ENCODE measurements at places on chromosomes 11 and 22.

GRCh38 chr22:36955691-36956090 is 42.3 kb downstream of the CSF2RB start:
- no peak for DNase-seq

DNA sequence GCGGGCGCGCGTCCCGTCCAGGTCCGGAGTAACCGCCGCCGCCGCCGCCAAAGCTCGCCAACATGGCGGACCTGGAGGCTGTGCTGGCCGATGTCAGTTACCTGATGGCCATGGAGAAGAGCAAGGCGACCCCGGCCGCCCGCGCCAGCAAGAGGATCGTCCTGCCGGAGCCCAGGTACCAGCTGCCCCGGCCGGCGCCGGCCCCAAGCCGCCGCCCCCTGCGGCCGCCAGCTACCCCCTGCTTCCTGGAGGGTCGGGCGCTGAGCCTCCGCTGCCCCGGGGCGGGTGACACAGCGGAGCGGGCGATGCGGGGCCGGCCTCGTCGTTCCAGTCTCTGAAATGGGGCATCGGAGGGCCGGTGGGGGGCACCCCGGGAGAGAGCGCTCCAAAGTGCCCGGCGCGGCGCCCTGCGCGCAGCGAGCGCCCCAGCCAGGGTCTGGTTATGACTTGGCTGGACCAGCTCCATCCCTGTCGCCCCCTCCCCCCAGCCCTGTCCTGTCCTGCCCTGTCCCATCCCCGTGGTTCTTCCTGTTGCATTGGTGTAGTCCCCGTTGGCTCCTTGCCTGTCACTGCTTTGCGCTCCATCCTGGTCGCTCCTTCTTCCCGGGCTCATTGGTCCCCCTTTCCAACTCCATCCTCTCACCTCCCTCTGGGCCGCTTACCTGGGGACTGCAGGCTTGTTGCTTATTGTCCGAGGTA is 653 bp downstream of the GRK3 start:
- no peak for DNase-seq

- no peak for DNase-seq
Observed at GRCh38 chr22:39055658-39056057, 15.0 kb downstream of the APOBEC3F start.

DNA sequence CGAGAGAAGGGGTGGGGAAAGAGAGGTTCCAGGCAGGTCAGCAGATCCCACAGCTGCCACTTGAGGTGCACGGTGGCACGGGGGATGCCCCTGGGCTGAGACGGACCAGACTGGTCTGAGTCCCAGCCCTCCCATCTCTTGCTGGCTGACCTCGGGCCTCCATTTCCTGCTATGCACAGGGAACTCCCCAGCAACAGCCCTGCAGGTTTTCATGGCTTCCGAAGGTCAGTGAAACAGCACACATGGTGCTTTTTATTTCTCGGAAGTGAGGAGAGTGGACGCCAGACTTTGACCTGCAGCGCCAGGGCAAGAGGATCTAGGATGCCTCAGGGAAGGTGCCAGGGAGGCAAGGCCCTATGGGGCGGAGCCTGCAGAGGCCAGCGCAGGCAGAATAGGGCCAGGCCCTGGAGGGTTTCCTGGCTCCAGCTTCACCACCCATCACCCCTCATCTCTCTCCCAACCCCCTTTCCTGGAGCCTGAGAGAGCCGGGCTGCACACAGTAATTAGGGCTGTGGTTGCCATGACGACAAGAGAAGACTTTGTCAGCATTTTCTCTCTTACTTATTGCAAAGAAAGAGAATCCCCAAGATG is 29.5 kb downstream of the SLC22A12 start:
- peak; percentile 85 for DNase-seq

- peak; percentile 47 for DNase-seq
Observed at GRCh38 chr11:8870411-8871170, 40.4 kb upstream of the AKIP1 start.

DNA sequence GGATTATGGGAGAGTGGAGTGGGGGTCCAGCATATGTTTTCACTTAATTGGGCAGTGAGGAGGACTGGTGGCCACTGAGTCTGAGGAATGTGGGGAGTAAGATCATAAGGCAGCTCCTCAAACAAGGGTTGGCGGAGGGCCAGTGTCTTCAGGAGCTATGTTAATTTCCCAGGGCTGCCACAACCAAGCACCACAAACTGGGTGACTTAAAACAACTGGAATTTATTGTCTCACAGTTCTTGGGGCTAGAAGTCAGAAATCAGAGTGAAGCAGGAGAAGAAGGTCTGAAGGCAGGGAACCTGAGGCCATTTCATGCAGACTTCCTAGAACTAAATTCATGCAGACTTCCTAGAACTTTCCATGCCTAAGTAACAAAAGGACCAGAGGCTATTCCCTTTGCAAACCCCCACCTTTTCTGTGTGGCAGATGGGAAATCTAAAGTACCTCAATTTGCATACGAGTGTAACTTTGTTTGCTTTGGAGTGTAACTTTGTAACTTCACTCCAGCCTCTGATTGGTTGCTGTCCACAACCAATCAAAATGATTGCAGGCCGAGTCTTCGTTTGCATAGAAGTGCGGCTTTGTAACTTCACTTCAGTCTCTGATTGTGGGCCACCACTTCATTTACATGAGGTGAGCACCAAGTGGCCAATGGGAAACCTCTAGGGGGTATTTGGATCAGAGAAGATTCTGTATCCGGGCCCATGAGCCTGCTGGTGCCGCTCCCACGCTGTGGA is 50.5 kb upstream of the ZBED5 start:
- DNase-seq, result no peak

GRCh38 chr11:10678101-10678500 is 15.5 kb downstream of the IRAG1 start:
- no peak for DNase-seq

GRCh38 chr22:32043391-32043790 is 330 bp downstream of the SLC5A1 start:
- no peak for DNase-seq

DNA sequence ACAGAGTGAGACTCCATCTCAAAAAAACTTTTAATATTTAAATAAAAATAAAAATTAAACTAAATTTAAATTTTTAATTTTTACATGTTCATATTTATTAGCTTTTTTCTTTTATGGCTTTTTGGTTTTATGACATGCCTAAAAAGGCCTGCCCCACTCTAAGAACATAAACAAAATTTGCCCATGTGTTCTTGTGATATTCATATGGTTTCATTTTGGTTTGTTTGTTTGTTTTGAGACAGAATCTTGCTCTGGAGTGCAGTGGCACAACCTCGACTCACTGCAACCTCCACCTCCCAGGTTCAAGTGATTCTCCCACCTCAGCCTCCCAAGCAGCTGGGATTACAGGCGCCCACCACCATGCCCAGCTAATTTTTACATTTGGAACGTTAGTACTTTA is 27.7 kb downstream of the SUSD2 start:
- no peak for DNase-seq

DNA sequence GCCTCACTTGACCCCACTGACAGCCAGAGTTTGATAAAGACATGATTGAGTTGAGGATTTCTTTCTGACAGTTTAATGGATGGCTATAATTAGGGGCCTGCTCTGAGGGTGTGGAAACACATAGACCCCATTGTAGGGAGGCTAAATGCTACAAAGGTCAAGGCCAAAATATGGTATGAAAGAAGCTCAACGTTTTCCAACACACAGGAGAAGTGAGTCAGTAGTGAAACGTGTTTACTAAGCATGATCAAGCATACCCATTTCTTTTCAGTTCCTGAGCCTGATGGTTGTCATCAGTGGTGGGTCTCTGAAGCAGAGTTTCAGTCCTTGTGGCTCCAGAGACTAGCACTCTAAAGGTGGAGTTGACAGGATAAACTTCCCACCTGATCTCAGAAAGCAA is 69.7 kb downstream of the SNX19 start:
- no peak for DNase-seq

- peak; percentile 56 for DNase-seq
Observed at GRCh38 chr22:37623075-37624016, 14.7 kb downstream of the GGA1 start.

DNA sequence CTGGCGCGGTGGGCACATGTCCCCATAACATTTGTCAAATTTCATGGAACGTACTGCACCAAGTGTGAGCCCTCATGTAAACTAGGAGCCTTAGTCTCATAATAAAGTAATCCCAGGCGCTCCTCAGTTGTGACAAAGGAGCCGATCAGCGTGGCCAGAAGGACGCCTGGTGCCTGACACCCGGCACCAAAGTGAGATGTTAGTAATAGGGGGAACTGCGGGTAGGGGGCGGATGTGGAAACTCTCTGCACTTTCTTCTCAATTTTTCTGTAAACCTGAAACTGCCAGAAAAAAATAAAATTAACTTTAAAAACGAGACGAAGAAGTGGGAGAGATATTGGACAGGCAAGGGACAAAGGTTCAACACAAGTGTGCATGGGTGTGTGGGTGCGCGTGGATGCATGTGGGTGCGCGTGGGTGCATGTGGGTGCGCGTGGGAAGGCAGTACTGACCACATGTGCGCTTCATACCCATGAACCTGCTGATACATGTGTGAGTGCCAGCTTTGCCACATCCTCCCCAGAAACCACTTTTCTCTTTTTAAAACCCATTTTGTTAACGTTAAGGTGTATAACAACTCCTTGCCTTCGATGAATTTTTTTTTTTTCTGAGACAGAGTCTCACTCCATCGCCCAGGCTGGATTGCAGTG is 55.4 kb upstream of the LINC01488 start:
- no peak for DNase-seq

- no peak for DNase-seq
Observed at GRCh38 chr11:72348250-72348649, 86.1 kb downstream of the CLPB start.

DNA sequence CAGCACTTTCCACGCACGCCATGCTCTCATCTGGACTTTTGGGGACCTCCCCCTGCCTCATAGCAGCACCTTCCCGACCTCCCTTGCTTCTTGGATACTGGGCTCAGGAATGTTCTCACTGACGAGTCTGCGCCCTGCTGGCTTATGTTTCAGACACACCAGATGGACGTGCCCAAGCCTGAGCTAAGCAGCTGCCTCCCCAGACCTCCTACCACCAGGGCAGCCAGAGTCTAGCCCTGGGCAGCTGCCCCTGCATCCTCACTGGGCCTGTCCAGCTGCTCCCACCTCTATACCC is 13.2 kb upstream of the RGL4 start:
- no peak for DNase-seq

GRCh38 chr11:32428665-32429303 is 6.6 kb downstream of the WT1 start:
- no peak for DNase-seq
